Stimulated activated CD8-positive, alpha-beta memory T cell treated with anti-CD3 and anti-CD28 coated beads, Interleukin-15, amount 100 ng/mL, for 1 hour (primary cell): ENCODE measurements at places on chromosomes 4 and X.

- no peak for DNase-seq
Measured at GRCh38 chrX:106177106-106177981, 9.2 kb downstream of the PWWP3B start.

- DNase-seq: no peak
Measured at GRCh38 chr4:73617256-73617655, 3.0 kb downstream of the RASSF6 start.

DNA sequence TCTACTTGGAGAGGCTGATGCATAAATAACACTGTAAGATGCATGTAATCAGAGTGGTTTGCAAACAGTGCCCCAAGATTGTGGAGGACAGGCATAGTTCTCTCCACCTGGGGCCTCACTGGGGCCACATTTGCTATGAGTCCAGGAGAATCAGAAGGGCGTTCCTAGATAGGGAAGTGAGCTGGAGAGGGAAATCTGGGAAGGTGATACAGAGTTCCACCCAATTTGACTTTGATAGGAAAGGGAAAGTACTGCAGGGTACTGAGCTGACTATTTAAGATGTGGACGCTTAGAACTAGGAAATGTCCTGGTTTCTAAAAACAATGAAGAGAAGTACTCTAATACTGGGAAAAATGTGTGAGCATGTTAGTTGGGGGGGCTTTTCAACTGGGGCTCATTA is 33.9 kb downstream of the FAM9C start:
- no peak for DNase-seq

- DNase-seq: no peak
Measured at GRCh38 chr4:15521442-15522039, 51.9 kb downstream of the CC2D2A start.
